T follicular helper cell (primary cell): ENCODE measurements at places on chromosomes 13 and 19.

DNA sequence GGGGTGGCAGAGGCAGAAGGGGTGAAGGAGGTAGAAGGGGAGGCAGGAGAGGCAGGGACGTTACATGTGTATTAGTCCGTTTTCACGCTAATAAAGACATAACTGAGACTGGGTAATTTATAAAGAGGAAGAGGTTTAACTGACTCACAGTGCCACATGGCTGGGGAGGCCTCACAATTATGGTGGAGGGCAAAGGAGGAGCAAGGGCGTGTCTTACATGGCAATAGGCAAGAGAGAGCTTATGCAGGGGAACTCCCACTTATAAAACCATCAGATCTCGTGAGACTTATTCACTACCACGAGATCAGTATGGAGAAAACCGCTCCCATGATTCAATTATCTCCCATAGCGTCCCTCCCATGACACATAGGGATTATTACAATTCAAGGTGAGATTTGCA, 19.0 kb upstream of the ACOD1 start:
- DNase-seq = no peak

DNA sequence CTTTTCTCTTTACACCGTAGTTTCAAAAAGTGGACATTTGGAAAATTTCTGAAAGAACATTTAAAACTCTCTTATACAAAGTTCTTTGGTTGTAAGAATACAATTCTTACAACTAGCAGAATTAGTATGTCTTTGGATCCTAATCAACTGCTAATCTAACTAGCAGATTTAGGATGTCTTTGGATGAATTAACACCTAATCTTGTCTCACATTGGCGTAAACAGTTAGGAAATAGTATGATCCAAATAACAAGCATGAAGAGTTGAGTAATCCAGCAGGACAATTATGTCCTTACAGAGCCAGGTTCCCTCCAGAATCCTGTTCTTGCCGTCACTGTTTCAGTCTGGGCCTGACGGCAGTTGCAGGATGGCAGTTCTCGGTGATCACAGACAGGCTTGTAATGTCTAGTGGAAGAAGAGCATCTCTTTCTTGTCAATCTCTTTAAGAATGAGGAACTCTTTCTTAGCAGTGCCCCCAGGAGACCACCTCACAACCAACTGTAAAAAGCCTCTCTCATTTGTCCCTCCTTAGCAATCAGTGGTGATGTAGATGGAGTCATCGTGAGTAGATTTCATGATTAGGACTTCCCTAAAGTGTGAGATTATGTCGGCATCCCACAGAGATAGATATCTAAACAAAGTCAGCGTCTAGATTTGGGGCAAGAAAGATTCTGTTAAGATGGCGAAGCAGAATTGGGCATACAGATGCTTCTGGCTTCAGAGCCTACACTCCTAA, 5.7 kb upstream of the TNFSF13B start:
- no peak for DNase-seq

DNA sequence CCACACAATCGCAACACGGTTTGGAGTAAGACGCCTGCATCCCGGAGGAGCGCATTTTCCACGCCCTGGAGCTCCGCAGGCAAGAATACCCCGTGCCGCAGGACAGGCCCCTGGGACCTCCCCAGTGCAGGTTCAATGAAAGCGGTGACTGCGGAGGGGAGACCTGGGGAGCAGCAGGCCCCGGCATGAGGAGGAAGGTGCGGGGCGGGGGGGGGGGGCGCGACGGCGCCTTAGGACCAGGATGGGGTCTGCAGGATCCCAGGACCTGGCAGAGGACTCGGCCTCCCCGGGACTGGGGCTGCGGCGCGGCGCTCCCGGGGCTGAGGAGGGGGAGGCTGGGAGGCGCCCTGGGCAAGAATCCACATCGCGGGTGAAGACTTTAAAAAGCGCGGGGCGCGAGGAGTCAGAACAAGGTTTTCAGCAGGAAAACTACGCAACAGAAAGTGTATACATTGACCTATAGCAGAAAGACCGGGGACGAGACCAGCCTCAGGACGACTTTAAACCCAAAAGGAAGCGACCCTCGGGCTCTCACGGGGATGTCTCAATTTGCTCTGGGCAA, 432 bp downstream of the ZNF611 start:
- DNase-seq = no peak

DNA sequence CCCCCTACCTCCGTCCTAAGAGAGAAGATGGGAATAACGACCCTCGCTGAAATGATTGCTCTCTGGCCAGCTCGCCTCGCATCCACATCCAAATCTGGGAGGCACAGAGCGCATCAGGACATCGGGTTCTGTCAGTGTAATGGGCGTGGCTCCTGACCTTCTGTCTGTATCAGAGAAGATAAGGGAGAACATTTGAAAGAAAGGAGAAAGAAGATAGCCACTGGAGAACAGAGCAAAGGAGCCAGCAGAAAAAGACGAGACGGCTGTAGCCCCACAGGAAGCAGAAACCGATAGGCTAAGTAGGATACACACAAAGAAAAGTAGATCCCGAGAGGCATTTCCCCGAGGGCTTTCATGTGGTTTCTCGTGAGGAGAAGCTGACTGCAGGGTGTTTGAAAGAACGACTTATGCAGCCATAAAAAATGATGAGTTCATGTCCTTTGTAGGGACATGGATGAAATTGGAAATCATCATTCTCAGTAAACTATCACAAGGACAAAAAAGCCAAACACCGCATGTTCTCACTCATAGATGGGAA, 14.0 kb upstream of the GJB2 start:
- no peak for DNase-seq

- DNase-seq = no peak
These were observed 30.0 kb upstream of the DLEU7 start for GRCh38 chr13:50873467-50873866.

DNA sequence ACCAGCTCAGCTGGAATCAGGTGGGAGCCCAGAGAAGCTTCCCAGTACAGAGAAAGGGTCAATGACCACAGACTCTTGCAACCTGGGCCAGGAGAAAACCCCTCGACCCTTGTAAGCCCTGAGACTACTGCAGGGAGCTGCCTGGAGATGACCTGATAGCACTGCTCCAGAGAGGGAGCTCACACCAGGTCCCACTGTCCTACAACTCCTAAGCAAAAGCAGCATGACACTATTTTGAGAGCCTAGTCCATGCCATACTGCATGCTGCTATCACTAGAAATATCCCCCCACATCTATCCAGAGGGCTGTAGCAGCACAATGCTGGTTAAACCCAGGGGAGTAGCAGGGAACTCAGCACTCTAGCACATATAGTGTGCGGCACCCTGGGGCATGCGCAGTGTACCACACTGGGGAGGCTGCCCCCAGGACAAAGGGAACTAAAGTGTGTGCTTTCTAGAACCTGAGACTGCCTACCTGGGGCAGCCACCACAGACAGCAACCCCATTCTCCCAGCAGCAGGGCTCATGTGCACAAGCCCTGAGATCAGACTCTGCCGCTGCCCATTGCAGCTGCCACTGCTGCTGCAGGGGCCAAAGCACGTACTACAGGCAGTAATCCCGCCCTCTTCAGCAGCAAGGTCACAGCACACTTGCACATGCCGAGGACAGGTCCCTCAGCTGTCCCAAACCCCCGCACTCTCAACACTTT, 27.1 kb upstream of the N4BP2L1 start:
- DNase-seq = no peak

DNA sequence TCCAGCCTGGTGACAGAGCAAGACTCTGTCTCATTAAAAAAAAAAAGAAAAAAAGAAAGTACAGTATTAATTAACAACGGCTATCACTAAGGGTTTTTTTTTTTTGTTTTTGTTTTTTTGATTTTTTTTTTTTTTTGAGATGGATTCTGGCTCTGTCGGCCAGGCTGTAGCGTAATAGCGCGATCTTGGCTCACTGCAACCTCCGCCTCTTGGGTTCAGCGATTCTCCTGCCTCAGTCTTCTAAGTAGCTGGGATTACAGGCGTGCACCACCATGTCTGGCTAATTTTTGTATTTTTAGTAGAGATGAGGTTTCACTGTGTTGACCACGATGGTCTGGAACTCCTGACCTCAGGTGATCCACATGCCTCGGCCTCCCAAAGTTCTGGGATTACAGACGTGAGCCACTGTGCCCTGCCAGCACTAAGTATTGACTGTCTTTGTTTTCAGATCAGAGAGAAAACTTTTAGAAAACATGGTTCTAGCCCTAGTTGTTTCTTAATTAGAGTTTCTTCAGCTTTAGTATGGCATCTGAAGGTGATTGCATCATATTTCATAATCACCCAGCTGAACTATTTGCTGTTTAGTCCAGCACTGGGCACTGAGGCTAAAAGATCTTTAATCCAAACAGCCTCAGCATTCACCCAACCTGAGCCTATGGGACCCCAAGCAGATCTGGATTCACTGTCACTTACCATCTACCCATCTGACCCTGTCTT, 2.7 kb upstream of the GATAD2A start:
- no peak for DNase-seq

- no peak for DNase-seq
These were observed 3.0 kb upstream of the NCCRP1 start for GRCh38 chr19:39193803-39194202.

GRCh38 chr13:95492044-95492801, 60.3 kb upstream of the CLDN10 start:
- DNase-seq = no peak
